ENCODE measurements at places on chromosomes 7 and 10.

DNA sequence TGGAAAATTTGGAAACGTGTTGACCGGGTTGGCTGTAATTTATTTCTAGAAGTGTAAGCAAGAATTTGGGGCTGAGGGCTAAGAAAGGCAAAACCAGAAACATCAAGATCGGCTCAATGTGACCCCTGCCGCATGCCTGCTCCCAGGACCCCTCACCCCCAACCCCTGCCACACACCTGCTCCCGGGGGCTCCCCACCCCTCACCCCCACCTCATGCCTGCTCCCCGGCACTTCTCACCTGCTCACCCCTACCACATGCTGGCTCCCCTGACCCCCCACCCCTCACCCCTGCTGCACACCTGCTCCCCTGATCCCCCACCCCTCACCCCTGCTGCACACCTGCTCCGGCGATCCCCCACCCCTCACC lies 19.0 kb upstream of the CFAP46 start:
- no peak for DNase-seq

DNA sequence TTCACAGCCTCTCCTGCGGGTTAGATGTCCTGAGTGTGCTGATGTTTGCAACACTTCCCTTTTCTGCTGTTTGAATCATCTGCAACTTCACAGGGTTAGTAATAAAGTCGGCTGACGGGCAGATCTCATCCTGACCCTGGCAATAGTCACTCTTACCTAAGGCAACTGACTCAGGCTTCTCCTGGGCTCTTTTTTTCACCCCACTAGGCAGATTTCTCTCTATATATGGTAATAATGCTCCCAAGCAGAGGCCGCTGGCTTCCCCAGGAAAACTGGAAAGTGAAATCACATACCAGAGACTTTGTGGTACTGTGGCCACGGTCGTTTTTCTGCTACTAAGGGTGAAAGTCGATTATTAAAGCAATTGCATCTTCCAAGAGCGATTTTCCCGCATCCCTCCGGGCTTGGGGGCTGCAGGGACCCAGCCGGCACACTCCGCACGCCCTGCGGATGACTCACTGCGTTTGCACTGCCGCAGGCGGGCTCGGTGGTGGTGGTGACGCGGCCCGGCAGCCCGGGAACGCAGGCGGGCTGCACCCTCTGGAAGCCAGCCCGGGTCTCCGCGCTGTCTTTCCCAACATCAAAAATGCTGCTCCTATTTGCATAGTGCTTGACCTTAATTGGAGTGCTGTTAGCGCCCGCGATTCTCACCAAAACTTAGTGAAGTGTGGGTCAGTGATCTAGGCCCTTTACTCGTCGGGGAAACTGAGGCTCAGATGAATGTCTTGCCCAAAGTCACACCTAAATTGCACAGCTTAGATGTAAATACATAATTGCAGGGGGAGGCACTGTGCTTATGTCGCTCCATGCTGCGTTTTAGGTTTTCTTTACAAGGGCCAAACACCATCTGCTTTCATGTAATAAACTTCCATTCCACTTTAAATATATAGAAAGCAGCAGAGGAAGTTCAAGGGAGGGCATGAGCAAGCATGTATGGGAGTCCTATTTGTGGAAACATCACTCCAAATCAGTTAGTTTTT lies 47.6 kb upstream of the ITGB1 start:
- DNase-seq: no peak

GRCh38 chr10:104127411-104127810 lies 5.4 kb downstream of the SFR1 start:
- no peak for DNase-seq

GRCh38 chr10:123993534-123994416 lies 99.6 kb downstream of the CHST15 start:
- DNase-seq: no peak

DNA sequence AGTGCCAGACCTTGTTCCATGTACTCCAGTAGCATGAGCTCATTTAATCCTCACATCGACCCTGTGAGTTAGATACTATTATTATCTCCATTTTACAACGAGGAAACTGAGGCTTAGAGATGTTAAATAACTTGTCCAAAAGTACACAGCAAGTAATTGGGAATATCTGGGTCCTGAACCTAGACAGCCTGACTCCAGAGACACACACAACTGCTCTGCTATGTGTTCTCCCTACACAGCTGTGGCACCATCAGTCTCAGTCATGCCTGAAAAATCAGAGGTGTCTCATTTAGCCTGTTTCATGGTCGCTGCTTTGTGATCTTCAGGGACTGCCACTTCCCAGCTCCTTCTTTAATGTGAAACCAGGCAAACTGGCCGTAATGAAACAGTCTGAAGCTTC lies 56.5 kb downstream of the COL1A2 start:
- DNase-seq: no peak

DNA sequence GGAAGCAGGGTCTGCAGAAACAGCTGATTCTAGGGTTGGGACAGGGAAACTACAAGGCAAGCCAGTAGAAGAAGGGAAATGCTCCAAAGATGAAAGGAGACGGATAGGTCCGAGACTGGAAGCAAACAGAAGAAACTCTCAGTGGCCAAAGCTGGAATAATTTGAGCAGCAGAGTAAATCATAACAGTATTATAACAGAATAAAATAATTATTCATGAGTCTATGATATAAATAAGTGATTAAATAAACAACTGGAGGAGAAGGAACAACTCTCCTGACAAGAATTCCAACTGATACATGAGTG lies 27.6 kb downstream of the EZH2 start:
- no peak for DNase-seq

DNA sequence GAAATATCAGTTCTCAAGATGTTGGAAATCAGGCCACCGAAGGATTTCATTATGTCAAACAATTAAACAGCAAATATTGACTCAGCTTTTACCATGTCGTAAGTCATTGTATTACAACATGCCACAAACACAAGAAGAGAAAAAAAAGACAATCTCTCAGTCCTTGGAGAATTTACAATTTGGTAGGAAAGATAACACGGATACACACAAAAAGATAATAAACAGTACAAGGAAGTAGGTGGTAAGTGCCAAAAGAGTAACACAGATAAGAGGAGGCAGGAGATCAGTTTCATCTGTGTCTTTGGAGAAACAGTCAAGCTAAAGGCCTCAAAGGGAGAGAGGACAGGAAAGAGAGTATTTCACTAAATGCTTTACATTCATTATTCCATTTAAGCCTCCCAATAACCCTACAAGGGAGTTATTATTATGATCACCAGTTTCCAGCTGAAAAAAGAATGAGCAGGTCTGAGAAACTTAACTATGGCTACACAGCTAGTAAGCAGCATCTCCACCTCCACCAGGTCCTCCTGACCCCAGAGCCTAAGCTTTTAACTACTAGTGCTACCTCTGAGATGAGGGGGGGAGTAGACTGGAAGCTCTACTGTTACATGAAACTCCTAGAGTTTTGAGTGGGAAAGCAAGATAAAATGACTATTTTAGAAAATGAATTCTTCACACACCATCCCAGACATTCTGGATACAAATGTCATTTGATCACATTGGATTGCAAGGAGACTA lies 13.9 kb upstream of the DNAJC1 start:
- no peak for DNase-seq

- DNase-seq: no peak
Observed at GRCh38 chr7:24781106-24781505, 23.8 kb upstream of the GSDME start.

DNA sequence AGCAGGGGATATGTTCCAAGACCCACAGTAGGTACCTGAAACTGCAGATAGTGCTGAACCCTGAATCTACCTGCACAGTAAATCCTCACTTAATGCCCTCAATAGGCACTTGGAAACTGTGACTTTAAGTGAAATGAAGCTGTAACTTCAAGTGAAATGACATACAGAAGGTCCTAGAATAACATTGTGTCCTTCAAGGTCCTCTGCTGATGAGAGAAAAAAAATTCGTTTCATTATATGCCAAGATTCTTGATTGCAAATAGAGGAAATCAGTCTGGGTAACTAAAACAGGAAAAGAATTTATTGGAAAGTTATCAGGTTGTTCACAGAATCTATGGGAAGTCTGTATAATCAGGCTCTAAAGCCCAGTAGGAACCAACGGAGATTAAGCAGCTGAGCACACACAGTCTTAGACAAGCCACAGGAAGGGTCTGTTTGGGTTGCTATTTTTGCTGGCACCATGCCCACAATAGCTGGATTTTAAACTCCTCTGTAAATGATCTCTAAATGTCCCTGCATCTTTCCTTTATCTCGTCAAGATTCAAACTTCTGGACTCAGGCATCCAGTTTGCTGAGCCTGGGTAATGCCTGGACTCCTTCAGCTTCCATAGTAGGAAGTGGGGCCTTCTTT lies 57.5 kb downstream of the EXOC4 start:
- DNase-seq: no peak

DNA sequence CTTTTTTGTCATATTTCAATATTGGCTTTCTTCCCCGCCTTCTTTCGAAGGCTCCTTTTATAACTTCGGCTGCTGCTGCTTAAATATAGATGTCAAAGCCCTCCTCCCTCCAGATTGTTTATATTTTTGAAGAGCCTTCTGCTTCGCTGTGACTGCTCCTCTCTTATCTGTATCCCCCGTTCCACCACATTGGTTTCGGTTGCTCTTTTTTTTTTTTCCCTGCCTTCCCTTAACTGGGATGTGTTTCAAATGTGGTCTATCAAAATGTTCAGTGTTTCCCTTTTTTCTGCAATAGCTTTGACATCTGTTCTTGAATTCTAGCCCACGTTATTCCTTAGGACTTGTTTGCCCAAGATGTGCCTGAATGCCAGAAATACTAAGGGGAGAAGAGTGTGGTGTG lies 96.4 kb downstream of the CUX1 start:
- no peak for DNase-seq

DNA sequence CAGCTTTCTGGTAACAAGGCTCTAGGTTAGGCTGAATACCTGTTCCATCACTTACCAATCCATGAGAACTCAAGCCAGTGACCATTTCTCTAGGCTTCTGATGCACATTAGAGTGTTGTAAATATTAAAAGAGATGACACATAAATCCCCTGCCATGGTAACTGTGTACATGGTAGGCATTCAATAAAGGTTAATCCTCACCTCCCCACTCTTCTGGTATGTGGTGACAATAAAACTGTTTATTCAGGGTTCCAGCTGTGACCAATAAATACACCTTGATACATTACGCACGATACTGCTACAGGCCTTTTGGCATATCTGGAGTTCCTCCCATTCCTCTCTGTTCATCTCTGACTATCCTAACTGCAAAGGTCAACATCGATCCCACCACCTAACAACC lies 171.9 kb downstream of the SRPK2 start:
- no peak for DNase-seq

GRCh38 chr7:22356701-22357310 lies at the start of gene RAPGEF5:
TSS of gene RAPGEF5 (minus strand) at chr7:22357154. CDS start at chr7:22357060, 94 bp downstream.
- no peak for DNase-seq

DNA sequence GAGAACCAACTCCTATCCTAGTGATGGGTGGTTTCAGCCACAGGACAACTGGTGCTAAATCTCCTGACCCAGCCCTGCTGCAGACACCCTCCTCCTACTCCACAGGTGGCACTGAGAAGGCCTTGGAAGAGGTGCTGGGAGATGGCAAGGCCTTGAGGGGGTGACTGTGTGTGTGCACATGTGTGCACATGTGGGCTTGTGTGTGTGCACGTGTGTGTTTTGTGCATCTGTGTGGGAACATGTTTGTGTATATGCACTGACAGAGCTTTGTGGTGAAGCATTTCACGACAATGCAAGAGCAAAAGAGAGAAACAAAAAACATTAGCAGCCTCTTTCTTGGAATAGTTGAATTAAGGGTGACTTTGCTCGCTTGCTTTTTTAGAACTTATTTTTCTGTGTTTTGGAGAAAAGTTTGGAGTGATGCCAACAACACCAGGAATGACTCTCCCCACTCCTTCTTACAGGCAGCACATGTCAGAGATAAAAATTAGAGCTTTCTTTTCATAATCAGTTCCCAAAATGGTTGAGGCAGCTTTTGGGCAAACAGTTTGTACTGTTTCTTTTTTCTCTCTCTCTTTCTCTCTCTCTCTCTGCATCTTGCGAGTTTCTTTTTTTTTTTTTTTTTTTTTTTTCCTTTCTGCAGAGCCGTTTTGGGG lies 69.5 kb downstream of the SEC61G start:
- DNase-seq: no peak

GRCh38 chr7:150923802-150924201 lies 54.3 kb downstream of the KCNH2 start:
- no peak for DNase-seq

- DNase-seq: no peak
Observed at GRCh38 chr10:103476046-103476768, 2.8 kb downstream of the CALHM3 start.

DNA sequence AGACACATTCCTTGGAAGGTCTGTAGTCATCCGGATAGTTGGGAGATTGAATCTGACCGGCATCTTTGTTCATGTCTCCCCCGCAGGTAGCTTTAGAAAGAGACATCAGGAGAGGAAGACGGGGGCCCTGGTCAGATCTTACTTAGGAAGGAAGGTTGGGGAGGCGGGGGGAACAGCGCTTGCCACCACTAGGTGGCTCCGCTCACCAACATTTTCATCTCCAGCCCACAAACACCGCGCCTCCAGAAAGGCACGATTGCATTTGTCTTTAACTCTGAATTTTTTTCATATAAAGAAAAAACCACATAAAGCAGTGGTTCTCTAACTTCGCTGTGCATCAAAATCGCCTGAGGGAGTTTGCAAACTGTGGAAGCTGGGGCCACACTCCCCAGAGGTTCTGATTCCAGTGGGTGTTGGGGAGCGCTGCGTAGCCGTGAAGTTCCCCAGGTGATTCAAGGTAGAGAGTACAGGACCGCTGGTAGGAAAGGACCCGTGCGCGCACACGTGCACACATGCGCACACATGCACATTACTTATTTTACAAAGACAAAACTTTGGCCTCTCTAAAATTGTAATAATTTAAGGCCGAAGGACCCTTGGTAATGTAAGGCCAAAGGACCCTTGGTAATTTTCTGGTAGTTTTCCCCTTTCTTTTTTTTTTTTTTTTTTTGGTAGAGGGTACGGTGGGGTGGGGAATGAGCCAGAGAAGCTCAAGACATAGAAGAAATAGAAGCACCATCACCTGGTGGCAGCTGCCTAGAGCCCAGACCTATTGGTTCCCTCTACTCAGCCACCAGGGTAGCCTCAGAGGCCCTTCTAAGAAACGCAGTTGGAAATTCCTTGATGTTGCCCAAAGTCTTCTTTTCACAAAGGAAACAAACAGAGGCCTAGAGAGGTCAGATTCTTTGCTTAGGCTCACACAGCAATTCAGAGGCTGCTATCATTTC lies 37.4 kb upstream of the OPALIN start:
- peak; percentile 11 for DNase-seq
